ENCODE measurements at places on chromosomes 16 and 17.

DNA sequence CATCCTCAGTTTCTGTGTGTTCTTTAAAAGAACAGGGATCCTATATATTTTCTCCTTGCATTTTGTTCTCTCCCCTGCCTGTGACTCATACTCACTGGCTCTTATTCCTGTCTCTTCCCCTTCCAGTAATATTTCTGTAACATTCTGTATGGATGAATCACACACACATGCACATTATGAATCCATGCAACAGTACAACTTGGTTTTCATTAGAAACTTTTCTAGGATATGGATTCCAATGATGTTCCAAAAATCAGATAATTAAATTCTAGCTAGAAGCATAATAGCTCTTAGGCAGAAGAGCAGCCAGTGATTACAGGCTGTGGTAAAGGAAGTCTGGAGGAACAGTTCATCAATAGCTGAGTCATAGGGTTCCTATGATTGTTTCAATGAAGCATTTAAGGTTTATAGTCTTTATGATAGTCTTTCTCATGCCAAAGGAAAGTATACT lies 119.6 kb upstream of the PMFBP1 start:
- no peak for DNase-seq

GRCh38 chr17:77568540-77568939 lies 390.0 kb upstream of the TNRC6C start:
- no peak for DNase-seq

DNA sequence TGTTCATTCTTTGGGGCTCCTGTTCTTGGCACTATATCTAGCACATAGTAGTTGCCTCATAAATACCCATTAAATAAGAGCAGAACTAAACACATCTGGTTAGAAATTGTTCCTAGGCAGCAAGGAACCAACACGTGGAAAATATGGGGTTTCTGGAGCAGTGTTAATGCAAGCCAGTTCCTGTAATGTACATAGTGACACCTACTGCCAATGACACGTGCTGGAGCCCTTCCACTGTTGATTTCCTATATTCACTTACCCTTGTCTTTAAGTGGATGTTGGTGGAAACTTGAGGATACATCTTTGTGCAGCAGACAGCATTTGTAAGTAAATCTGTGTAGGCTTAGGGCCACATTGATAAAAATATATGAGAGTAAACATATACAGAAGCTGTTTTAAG lies 1.6 kb upstream of the IRF8 start:
- no peak for DNase-seq

GRCh38 chr17:6666557-6666956 lies 15.0 kb downstream of the C17orf100 start:
- DNase-seq, result no peak

DNA sequence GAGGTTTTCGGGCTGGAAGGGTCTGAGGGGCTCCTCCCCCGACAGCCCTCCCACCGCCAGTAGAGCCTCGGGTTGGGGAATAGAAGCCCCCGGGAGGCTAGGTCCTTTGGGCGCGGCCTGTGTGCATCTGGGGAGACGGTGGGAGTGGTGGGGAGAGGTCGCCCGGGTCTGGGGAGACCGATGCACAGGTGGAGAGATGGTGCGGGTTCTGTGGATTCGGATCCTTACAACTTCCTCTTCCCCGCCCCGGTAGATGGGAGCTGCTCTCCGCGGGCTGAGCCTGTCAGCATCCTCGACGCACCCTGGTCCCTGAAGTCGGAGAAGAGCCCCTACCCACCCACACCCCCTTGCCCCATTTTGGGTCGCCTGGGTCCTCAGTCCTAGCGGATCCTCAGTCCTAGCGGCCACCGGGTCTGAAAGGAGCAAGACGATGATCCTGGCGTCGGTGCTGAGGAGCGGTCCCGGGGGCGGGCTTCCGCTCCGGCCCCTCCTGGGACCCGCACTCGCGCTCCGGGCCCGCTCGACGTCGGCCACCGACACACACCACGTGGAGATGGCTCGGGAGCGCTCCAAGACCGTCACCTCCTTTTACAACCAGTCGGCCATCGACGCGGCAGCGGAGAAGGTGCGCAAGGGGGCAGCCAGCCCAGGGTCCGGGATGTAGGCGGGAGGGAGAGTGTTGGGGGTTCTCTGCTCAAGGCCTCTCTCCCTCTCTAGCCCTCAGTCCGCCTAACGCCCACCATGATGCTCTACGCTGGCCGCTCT lies 790 bp downstream of the BCKDK start:
- no peak for DNase-seq

GRCh38 chr17:58282442-58282841 lies 1.7 kb upstream of the MPO start:
- DNase-seq, result no peak

DNA sequence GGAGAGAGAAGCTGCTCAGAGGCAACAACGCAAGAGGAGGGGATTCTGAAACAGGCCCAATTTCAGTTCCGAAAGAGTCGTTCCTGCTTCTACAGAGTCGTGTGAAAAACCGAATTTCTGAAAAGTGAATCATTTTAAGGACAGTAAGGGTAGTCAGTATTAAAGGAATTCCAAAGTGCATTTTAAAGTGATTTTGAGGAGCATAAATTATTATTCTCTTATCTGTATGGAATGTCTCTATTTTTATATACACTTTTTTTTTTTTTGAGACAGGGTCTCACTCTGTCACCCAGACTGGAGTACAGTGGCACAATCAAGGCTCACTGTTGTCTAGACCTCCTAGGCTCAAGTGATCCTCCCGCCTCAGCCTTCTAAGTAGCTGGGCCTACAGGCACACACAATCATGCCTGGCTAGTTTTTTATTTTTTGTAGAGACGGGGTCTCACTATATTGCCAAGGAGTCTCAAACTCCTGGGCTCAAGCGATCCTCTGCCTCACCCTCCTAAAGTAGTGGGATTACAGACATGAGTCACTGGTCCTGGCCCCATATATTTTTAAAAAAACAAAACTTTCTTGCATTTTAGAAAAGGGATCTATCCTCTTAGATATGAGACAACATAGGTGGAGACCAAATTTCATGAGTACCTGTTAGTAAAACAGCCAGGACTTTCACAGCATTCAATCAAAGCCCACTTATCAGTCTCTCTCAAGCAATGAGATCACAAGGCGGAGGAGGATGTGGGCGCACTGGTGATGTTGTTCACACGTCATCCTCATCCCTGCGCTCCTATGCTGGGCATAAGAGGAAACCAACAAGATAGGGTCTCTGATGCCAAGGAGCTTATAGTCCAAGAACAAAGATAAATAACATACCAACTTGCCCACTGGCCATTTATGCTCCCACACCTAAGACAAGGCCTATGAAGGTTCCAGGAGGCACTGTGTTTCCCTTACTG lies 53.2 kb downstream of the SMG6 start:
- DNase-seq, result no peak

DNA sequence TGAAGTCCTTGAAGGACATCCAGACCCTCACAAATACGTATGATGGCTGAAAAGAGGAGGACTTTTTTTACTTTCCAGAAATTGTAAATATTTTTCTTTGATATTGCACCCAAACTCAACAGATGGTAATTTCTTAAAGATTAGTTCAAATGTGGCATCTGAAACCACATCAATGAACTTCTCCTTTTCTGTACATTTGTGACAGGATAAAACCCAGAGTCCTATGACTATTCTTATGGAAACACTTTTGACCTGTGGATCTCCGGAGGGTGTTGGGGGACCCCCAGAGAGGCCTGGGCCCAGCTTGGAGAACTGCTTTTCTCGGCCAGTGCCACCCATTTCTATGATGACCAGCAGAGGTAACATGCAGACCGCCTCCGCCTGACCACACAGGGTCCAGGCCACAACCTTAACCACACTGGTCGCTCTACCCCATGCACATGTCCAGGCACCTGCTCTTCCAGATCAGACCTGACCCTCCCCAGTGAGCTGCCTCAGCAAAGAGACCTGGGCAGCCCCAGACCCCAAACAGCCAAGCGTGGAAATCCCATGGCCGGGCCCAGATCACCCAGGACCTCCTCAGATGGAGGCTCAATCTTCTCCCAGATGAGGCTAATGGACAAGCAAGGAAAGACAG lies 22.7 kb downstream of the RPH3AL start:
- DNase-seq, result no peak

GRCh38 chr16:85275533-85276249 lies 163.4 kb upstream of the CIBAR2 start:
- no peak for DNase-seq

GRCh38 chr16:82051656-82052055 lies 16.6 kb downstream of the HSD17B2 start:
- DNase-seq, result no peak

- DNase-seq, result no peak
Measured at GRCh38 chr16:67426950-67427349, 4.0 kb upstream of the HSD11B2 start.

GRCh38 chr16:10266809-10267208 lies 84.6 kb upstream of the GRIN2A start:
- DNase-seq, result no peak

GRCh38 chr16:22751685-22752084 lies 62.3 kb upstream of the HS3ST2 start:
- no peak for DNase-seq

DNA sequence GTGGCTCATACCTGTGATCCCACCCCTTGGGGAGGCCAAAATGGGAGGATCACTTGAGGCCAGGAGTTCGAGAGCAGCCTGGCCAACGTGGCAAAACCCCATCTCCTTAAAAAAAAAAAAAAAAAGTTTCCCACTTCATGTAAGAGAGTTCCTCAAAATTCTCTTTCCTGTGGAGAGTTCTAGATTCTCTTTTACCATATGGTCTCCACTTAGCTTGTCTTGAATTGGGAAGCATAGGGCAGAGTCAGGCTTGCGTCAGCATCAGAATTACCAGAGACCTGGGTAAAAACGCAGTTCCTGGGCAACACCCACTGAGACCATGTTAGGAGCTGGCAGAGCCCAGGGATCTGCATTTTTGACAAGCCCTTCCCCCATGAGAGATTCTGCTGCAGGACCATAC lies 158.4 kb downstream of the CCDC182 start:
- DNase-seq, result no peak

DNA sequence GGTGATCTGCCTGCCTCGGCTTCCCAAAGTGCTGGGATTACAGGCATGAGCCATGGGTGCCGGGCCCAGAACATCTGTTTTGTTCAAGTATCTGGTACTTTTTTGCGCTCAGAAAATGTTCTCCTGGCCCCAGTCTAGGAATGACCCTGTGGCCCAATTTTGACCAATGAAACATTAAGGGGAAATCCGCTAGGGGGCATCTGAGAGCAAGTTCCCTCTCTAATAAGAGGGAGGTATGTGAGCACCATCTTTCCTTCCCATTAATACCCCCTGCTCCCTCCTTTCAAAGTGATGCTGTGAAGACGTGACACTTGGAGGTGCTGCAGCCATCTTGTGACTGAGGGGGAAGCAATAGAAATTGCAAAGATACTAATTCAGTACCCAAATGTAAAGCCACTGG lies 16.5 kb upstream of the CLEC3A start:
- no peak for DNase-seq

GRCh38 chr16:81593481-81593880 lies 148.9 kb downstream of the CMIP start:
- DNase-seq, result peak; percentile 82

GRCh38 chr17:83181991-83182619 lies 102.7 kb downstream of the METRNL start:
- DNase-seq, result no peak

DNA sequence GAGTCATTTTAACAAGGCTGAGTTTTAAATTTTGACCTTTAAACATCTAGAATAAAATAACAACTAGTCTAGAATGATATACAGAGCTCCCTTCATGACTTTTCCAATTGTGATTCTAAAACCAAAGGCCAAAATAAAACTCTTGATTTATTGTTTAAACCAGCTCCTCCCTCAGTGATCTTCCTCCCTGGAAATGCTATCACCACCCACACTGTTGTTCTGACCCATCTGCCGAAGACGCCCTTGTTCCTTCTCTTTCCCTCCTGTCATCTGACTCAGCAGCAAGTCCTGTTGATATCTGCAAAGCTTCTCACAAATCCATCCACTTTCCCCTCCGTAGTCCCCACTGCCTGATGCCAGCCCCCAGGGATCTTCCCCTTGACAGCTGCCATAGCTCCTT lies 231.6 kb upstream of the DYNLRB2 start:
- DNase-seq, result no peak

GRCh38 chr17:40307001-40307730 lies 1.8 kb upstream of the RARA start:
- peak; percentile 74 for DNase-seq

- no peak for DNase-seq
Measured at GRCh38 chr16:50282010-50282538, 15.7 kb downstream of the ADCY7 start.

GRCh38 chr17:51668155-51668962 lies 408.0 kb downstream of the UTP18 start:
- DNase-seq, result no peak

- DNase-seq, result no peak
Measured at GRCh38 chr16:22848451-22848850, 34.5 kb downstream of the HS3ST2 start.

GRCh38 chr17:81998212-81998611 lies 20.8 kb downstream of the ASPSCR1 start:
- no peak for DNase-seq

DNA sequence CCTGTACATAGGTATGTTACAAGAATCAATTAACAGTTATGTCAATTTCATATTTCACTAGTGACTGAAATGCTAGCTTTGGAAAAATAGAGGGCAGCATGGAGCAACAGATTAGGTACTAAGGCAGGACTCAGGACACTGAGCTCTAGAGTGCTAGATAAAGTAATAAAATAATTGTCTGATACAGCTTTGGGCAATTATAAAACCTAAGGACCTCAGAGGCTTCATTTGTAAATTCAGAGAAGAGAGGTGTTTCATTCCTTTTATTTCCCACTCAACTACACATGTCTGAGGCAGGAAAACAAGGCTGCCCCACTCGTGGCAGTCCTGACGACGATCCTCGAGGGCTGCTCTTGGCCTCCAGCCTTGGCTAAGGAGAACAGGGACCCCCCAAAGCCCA lies 81.5 kb downstream of the CA4 start:
- no peak for DNase-seq

Data from NCI-H446 treated with DMSO at 0.1 percent for 48 hours (cell line).